Activated gamma-delta T cell (primary cell): ENCODE measurements at places on chromosomes 3 and 15.

DNA sequence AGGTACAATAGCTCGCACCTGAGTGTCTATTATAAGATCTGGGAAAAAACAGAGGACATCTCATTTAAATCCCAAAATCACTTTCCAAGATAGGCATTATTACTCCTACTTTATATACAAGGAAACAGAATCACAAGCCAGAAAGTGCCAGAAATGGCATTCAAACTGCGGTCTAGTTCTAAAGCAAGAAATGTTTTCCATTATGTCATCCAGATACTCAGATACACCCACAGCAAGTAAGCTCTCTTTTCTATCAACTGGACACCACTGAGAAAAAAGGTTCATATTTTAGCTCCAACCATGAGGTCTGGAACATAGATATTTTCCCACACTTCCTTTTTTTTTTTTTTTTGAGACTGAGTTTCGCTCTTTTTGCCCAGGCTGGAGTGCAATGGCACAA is 8.1 kb downstream of the SLC33A1 start:
- no peak for DNase-seq

DNA sequence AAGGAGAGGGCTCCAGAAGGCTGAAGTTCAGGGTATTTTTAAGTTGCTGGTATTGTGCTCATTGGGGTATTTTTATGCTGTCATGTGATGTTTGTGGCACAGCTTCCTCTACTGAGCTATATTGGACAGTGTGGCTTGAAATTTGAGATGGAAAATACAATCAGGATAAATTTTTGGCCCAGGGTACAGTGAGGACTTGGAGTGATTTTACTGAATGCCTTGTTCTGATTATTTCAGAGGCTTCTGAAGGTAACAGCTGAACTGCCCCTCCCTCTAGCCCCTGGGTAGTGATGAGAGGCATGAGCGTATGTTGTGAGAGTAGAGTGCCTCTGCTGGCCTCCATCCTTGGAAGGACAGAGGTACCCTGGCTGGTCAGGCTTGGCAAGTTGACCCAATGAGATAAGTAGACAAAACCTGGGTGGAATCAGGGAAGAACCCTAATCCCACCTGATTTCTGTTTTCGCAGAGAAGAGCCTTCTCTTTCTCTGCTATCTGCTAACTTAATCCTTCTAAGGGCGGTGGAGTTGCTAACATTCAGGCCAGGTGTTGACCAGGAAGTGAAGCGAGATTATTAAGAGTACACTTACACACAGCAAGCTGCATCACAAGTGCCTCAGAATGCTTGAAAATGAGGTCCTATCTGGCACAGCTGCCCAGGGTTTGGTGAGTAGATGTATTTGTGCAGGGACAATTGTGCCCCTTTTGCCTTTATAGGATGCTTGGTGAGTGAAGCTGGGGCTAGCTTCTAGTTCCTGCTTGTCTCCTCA is 98.1 kb upstream of the CLSTN2 start:
- no peak for DNase-seq

DNA sequence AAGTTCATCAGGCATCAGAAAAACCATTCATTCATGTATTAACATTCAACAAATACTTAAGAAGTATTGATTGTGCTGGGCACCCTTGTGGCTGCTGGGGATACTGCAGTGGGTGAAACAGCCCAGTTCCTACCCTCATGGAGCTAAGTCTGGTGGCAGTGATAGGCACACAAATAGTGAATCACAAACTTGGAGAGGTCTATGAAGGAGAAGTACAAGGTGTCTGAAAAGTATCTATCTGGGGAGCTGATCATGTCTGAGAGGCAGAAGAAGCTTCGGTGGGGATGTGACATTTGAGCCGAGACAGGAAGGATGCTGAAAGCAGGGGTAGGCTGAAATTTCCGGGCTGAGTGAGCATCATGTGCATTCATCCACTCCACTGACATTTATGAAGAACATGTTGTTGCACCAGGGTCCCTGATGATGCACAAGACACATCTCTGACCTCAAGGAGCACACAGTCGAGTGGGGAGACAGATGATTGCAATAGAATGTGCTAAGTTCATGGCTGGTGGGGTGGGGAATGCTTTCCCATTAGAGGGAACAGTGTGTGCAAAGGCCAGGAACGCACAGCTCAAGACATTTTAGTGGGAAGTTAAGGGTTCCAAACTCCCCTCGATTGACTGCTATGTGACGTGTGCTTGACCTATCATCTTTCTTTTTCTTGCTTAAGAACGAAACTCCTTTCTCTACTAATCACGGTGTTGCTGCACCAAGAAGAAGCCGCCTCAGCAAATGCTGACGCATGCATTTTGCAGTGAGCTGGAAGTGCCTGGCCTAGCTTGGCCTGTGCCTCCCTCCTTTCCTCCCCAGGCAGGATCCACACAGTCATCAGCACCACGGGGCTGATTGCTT is 309.1 kb upstream of the ICE2 start:
- no peak for DNase-seq

DNA sequence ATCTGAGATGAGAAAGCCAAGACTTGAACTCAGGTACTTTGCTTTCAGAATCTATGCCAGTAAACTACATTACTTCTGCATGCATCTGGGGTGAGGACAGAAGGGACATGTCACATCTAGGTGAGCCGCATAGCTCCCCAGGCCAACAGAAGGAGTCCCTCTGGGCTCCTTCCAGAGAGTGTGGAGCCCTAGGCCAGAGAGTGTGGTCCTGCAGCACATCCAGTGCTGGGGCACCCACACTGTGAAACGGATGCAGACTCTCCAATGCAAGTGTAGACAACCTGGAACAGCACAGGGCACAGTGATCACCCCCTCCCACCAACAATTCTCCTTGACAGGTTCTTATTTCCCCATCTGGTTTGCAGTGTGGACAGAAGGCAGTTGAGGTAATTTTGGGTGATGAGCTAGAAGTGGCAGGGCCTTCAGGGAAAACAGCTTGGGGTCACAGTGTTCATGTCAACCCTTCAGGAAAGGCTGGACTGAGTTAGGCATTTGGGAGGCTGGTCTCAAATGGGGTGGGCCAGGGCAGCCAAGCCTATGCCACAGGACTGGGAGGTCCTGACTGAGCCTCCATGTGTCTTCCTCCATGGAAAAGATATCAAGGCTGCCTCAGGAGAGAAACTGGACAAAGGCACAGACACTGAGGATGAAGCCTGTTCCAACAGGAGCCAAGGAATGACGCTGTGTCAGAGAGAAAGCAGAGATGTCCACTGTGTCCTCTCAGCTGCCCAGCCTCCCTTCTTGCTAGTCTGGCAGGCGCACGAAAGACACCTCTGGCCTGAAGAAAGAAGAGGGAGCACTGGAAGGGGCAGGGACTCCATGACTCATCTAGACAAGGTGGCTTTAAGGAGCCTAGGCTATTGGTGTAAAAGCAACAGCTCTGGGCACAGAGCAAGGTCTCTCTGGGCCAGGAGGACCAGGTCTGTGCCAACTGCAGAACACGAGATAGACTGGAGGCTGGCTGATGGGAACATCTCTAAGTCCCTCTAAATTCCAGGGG is 1.7 kb downstream of the PLCD1 start:
- DNase-seq = no peak

DNA sequence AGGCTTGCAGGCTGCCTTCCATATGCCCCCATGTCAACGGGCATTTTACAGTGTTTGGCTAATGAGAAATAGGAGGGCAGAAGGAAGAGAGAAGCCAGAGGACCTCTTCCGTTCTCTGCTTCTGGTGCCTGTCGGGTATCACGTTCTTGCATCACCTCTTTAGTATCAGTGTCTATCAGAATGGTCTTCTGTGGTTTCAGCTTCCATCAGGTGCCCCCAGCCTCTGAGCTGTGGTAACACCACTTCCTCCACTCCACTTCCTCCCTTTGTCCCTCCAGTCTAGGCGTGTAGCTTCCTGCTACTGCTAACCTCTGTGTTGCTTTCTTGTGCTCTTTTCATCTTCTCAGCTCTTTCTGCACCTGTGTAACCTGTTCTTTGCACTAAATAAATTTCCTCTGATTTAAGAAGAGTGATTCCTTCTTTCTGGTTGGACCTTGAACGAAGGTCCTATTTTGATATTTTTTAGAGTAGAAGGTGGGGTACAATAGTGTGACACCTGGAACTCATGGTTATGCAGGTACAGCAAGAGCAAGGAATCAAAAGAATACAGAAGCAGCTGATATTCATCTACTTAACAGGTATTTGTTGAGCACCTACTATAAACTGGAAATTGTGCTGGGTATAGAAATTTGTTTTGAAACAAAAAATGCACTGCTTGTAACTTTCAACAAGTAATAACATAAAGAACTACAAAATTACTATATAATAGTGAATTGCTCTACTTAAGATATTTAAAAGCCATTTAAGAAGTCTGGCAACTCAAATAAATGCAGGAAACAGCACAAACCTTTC is 27.4 kb upstream of the FOXB1 start:
- no peak for DNase-seq

DNA sequence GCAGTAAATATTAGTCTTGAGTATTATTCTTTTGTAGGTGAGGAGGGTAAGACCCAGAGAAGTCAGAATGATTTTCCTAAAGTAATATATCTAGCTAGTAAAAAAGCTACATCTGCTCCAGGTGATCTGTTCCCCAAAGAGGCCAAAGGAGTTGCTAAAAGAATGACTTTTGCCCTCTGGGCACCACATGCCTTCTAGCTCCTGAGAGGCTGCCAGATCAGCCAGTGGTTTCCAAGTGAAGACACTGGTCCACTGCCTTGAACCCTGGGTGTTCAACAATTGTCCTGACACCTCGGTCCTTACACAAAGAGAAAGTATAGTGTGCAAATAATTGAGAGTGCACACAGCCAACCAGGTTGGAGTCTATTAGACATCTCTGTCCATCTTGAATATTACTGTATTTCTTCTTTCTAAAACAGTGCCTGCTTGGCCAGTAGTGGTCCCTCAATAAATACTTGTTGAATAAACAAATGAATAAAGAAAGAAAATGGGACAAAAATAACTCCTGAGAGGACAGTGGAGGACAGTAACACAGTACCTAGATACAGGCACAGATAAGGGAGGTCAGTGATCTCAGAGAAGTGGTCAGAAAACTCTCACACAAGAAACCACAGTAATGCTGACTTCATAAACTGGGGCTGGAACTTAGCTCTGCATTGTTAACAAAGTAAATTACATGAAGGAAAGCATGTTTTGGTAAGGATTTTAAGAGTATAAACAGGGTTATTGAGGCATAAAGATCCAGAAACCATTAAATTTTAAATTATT is 56.6 kb upstream of the CSTA start:
- DNase-seq = no peak
